Stimulated activated CD8-positive, alpha-beta memory T cell treated with anti-CD3 and anti-CD28 coated beads, Interleukin-4, amount 100 ng/mL, for 1 hour (primary cell): ENCODE measurements at places on chromosomes 1 and 21.

DNA sequence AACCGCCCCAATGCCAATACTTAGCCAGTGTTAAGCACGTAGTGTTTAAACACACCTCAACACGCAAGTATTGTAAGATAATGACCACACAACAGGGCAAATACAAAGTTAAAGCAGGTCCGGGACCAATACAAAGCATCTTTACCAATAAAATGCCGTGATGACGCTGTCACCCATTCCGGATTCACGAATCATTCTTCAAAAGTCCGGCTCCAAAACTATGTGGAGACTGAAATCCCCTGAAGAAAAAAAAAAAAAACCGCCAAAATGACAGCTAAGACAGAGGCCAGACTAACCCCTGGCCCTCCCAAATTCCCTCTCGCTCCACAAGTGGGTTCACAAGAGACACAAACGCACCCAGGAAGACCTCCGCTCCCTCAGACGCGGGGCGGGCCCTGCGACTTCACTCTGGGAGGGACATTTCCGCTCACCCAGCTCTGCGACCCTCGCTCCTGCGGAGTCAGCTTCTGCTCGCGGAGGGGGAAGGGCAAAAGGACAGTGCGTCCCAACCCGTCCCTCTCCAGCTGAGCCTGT lies 625 bp upstream of the DARS2 start:
- no peak for DNase-seq

- DNase-seq = no peak
Observed at GRCh38 chr1:179856296-179856695, 21.3 kb downstream of the TOR1AIP2 start.

DNA sequence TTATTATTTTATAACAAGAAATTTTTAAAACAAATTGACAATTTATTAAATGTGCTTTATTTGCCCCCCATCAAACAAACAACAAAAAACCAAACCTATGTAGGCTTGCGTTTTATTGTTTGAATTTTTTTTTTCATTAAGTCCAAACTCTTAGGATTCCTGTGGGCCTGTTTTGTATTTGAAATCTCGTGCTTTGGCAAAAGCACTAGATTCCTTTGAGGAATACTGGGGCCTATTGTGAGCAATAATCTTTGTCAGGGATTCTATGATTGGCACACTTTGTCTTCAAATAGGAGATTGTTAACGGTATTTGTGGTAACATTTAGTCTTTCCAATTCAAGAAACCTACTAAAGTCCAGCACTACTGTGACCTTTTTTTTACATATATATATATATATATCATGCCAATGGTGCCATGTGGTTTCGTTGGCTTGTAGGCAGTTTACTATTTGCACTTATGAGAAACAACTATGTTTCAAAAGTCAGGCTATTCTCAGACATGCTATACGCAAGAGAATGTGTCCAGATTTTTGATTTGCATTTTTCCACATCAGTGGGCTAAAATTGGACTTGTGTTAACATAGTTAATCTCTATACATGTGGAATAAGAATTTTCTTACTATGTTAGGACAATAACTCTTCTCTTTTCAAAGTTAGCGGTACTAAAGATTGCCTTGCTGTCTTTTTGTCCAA lies 70.4 kb upstream of the GREM2 start:
- DNase-seq = no peak

DNA sequence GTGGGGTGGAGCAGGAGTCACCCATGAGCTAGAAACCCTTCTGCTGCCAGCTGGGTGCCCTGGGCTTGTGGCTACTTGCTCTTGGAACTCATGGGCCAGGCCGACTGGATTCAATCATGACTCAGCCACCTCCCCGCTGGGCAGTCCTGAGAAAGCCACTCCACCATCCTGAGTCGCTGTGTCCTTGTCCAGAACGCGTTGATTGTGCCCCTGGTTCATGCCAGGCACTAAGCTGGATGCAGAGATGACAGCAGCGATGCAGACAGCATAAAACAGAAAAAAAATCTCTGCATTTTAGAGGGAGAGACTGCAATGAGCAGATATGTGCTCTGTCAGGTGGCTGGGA lies 10.6 kb downstream of the PADI1 start:
- no peak for DNase-seq

DNA sequence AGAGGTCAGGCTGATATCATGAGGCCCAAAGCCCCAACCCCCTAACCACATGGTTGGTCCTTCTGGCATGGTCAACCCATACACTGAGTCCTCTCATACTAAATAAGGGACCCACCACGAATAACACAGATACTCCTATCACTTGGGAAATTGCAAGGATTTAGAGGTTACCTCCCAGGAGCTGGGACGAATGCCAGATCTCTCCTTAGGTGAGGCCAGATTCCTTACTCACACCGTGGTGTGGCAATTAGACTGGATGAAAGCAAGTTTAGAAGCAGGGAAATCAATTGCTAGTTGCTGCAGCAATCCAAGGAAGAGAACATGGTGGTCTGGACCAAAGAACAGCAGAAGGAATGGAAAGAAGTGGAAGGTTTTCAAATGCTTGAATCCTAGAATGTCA lies 60.1 kb downstream of the IER5 start:
- no peak for DNase-seq

GRCh38 chr1:9241891-9242290 lies 7.3 kb downstream of the H6PD start:
- DNase-seq = no peak

DNA sequence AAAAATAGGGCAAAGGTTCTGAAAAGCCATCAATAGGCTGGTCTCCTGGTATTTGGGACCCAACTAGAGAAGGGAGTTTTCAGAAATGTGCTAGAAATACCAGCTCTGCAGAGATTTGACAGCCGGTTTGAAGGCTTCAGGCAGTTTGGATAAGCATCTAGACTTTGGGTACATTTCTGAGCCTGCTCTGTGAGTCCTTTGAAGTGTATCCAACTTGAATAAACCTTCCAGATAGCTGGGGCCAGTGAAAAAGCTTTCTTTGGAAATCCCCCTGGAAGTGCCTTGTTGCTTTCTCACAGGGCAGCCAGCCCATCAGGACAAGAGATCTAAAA lies 6.4 kb upstream of the PEF1 start:
- DNase-seq = no peak

- no peak for DNase-seq
Observed at GRCh38 chr1:54837002-54837853, 36.1 kb upstream of the TTC22 start.

DNA sequence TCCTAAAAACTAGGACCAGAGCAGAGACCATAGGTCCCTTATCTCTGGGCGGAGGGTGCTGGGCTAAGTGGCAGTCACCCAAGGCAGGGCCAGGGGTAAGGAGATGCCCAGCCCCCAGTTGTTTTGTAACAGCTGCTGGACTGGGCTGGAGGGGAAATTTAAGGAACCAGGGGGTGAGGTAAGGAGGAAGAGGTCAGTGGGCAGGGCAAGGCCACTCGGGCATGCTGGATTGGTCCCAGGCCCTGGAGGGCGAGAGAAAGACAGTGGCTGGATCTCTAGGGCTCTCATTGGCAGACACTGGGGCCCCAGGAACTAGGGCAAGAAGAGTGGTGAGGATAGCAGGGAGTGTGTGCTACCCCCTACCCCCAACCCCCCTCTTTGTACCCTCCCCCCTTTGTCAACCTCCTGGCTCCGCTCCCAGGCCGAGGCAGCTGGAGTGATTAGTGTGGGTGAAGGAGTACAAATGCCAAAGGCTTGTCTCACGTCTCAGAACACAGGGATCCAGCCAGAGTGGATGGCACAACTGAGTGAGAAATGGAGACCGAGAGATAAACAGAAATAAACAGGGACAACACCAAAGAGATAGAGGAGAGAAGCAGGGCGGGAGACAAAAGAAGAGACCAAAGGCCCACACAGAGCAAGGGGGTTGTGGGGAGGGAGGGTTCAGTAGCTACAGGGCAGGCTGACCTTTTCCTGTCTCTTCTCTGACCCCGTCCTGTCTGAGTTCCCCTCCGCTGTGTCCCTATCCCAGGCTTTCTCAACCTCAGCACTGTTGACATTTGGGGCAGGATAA lies 20.5 kb upstream of the THRAP3 start:
- no peak for DNase-seq
